Non-pigmented ciliary epithelial cell (primary cell): ENCODE measurements at places on chromosomes 1 and 21.

GRCh38 chr1:6358757-6359201 lies 34.8 kb downstream of the ACOT7 start:
- DNase-seq: no peak

- no peak for DNase-seq
Observed at GRCh38 chr1:51551081-51551480, 32.0 kb upstream of the EPS15 start.

DNA sequence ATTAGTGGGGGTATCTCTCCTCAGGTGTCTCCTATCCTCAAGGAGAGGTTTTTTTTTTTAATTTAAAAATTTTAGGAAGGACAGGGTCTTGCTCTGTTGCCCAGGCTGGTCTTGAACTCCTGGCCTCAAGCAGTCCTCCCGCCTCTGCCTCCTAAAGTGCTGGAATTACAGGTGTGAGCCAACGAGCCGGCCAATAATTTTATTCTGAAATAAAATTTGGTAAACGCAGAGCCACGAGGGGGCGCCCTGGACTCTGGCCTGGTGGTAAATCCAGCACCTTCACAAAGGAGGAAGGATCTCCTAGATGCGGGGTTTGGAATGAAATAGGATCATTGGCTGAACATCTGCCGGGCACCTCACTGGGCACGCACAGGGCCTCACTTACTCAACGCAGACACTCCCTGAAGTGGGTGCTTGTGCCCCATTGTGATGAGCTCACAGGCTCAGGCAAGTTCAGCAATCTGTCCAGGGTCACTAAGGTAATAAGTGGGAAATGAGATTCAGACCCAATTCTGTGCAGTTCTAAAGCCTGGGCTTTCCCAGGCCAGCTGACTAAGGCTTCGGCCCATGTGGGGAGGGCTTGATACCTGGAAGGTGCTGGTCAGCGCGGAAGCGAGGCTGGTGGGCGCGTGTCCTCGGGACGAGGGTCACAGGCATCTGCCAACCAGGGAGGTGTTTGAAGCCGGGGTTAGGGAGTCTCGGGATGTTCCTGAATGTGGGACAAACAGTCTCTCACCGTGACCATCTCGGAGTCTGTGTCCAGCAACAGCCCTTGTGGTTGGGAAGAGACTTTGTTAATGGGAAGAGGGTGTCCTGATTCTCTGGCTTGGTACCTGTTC lies 32.7 kb upstream of the ETV3 start:
- DNase-seq: no peak

GRCh38 chr1:183913567-183913993 lies 108.7 kb downstream of the RGL1 start:
- no peak for DNase-seq

- DNase-seq: no peak
Observed at GRCh38 chr1:170676628-170677027, 12.7 kb downstream of the PRRX1 start.

DNA sequence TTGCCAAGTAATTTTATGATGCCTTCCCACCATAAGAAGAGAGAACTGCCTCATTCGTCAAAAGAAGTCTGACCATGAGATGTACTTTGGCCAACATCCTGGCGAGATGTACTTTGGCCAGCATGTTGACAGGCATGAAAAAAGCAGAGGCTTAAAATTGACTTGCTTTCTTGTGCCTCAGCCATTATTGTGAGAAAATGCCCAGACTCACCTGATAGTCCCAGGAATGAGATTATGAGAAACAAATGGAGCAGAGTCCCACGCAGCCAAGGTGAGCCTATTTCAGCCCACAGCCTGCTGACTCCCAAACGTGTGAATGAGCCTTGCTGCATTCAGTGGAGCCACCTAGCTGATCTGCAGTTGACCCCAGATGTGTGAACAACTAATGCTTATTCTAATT lies 43.5 kb upstream of the ZNF644 start:
- DNase-seq: no peak

- DNase-seq: peak; percentile 31
Observed at GRCh38 chr1:27574871-27575831, 28.8 kb downstream of the AHDC1 start.

DNA sequence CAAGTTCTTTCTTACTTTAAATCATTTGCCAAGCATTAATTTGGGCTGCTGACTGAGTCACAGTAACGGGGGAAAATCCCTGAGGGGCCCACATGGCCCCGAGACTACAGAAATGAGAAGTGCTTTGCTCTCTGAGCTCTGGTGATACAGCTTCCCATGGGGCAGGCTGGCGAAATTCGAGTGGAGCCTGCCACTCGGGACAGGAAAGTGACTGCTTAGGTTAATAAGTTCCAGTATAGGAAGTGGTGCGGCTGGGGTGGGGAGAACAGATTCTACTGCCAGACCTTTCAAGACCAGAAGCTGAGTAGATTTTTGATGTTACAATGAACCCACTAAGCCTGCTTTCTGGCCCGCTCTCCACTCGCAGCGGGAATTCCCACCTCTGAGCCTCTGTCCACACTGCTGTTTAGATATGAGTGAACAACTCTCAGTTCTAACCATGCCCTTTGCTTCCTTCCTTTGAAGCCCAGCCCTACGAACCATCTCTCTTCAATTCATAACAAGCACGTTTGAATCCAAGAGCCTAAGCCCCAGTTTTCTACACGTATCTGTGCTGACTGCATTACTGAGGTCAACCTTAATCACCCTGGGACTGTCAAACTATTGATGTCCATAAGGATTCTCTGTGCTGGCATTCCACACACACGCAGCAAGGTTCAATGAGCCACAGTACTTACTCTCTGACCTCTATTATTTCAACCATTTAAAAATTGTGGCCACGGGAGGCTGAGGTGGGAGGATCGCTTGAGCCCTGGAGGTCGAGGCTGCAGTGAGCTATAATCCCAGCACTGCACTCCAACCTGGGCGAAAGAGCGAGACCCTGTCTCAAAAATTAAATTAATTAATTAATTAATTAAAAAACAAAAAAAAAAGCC lies 9.6 kb downstream of the ZBTB17 start:
- DNase-seq: no peak

DNA sequence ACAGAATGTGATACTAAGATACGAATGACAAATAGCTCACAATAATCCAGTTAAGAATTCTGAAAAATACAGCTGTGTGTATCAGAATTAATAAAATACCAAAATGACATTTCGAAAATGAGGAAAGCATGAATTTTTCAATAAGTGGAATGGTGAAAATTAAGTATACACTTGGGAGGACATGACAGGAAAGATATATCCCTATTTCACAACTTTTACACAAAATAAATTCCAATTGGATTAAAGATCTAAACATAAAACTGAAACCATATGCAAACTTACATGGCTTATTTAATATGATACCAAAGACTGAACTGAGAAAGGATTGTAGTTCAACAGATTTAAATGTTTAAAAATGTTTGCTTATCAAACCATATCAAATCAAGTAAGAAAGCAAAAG lies 510.4 kb upstream of the ADAMTS5 start:
- no peak for DNase-seq

- DNase-seq: no peak
Observed at GRCh38 chr1:231684356-231685244, 58.0 kb downstream of the DISC1 start.

DNA sequence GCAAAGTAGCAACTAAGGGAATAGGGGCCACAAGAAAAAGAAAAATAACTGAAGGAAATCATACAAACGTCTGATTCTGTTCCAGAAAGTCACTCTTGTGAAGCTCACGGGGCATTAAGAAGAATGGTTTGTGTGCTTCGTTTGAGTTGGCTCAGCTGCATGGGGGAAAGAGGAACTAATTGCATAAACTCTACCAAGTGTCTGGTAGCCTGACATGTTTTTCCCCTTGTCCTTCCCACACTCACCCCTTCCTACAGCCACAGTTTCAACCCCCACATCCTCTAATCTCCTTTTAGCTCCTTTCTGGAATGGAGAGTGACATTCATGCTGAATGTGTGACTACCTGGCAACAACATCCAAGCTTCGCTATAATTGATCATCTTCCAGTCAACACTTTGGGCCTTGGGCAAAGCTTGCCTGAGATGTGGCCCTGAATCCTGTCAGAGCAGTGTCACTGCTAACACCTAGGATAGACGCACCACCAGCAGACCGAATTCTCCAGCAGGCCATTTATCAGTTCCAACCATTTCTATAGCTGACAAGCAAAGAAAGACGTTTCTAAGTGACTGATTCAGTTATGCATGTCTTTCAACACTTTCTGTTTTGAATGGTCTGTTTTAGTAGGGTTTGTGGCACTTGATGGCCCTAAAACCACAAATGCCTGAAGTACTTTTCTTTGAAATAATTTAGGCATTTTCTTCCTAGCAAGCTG lies 439.6 kb downstream of the TTLL7 start:
- no peak for DNase-seq

DNA sequence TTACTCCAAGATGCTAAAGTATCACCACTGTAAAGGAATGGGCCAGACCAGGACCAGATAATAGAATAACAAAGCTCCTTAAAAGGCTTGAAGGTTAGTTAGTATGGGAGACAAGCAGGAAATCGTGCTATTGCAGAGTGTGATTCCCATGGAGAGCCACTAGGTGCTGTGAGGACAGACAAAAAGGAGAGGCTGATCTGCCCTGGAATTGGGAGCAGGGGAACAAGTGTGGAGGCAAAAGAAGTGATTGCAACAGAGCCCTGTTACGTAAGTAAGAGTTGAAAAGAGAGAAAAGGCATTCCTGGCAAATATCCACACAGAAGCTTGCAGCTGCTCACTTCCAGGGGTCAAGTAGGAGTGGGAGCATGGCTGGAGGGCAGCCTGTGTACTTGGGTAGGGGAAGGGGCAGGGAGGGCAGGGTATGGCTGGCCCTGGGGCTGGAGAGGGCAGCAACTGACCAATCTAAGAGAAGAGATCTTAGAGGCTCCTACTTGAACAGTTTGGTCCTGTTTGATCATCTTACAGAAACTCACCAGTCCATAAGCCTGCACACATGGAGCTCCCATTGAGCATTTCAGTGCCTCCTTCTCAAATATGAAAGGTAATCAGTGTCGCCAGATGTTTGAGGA lies 207.7 kb upstream of the GJB5 start:
- no peak for DNase-seq

GRCh38 chr1:41448821-41449220 lies 35.7 kb downstream of the EDN2 start:
- DNase-seq: no peak

- DNase-seq: no peak
Observed at GRCh38 chr1:41394959-41395956, 34.0 kb downstream of the FOXO6 start.

DNA sequence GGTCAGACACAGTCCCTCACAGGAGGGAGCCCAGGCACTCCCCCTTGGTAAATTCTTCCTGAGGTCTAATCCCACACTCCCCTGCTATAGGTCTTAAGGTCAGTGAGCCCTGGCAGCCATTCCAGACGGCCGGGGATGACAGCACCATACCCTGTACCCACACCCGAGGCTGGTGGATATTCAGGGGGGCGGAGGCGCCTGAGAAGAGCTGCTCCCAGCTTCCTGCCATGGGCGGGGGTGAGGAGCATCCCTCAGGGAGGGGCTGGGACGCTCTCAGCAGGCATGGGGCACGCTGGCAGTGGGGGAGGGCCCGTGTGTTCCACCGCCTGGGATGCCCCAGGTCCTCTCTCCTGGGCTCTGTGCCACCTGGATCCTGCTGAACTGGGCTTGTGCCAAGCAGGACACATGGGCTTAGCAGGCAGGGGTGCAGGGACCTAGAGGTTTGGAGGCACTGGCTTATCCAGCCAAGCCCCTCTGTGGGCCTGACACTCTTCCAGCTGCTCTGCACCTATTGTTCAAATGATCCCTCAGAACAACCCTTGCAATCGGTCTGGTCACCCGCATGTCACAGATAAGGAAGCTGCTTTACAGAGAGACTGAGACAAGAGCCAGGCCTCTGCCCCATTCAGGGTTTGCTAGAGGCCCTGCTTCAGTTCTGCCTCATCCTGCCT lies 5.7 kb upstream of the ADGRB2 start:
- no peak for DNase-seq

DNA sequence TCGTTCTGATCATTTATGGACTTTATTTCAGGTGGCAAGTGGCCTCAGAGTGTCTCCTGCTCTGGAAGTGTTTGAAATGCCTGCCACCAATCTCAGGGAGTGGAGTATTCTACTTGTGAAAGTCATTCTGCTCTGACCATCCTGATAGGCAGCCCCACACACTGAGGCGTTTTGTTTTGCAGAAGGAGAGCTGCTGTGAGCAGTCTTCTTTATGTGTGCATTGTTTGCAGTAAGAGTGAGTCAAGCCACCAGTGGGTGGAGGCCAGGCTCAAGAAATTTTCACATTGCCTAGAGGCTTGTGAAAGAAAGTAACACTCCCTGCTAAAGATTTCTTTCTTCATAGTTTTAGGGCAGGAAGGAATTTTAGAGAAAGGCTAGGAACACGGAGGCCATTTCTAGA lies 204.4 kb downstream of the SLC35F3 start:
- DNase-seq: peak; percentile 19

DNA sequence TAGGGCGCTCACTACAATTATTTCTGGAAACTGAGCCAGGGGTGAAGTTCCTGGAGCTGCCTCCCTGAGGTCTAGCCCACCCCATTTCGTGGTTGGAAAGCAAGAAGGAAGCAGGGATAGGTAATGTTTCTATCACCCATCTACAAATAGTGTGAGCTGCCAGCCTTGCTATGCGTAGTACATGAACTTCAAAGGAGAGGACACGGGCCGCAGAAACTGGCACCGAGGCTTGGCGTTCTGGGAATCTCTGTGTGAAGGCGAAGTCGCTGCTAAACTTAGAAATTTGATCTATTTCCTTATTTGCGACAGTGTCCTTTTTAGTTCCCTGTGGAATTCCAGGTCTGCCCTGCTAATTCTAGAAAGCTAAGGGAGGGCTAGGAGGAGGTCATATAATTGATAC lies 49.6 kb upstream of the NTPCR start:
- DNase-seq: no peak

DNA sequence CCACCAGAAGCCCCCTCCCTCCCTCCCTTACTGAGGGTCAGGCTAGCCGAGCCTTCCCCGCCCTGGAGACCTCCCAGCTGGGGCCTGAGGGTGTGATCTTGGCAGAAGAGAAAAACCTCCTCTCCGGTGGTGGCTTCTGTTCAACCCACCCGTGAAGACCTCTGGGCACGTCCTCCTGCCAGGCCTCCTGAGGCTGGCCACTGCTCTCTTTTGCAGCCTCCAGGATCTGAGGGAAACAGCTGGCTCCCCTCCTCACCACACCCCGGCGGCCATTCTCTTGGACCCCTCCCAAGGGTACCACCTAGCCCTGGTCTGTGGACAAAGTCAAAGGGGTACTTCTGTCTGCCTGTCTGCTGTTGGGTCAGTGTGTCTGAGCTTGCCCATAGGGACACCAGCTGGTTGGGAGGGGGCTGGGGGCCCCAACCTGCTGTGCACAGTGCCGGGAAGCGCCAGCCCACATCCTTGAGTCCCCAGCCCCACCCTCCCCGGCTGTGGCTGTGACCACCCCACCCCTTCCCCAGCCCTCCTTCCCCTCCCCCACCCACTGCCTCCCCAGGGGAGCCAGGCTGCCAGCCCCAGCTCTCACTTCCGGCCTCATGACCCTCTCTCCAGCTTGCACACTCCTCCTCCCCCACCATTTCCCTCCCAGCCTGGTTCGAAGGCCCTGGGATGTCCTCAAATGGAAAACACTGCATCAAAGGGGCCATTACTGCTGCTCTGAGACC lies 48.1 kb downstream of the AHDC1 start:
- no peak for DNase-seq
